HS-5 (cell line): ENCODE measurements at places on chromosomes 11 and 22.
A peak's percentile ranks its signal among the peaks of the same experiment; 100 is the strongest.

- no peak for DNase-seq
These were observed 10.4 kb downstream of the MUC6 start for GRCh38 chr11:1026163-1026450.

DNA sequence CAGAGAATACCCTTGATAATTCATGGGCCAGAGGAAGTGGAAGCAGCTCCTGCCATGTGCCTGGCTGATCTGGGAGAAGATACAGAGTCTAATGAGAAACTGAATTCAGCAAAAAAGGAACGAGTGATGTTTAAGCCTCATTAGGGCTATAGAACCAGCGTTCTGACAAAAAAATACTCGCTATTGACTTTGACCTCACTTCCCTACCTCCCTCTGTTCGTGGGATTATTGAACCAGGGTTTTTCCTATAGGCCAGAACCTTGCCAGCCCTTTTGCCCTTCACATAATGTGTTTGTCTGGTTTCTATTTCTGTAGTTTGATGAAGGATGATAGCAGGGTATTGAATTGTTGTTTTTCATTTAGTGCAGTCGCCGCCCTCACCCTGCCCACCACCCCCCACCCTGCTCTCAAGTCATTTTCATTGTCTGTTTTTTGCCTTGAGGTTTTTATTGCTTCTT, 7.6 kb upstream of the RBFOX2 start:
- no peak for DNase-seq

- no peak for DNase-seq
These were observed 81.0 kb upstream of the SCUBE2 start for GRCh38 chr11:9172389-9172788.

DNA sequence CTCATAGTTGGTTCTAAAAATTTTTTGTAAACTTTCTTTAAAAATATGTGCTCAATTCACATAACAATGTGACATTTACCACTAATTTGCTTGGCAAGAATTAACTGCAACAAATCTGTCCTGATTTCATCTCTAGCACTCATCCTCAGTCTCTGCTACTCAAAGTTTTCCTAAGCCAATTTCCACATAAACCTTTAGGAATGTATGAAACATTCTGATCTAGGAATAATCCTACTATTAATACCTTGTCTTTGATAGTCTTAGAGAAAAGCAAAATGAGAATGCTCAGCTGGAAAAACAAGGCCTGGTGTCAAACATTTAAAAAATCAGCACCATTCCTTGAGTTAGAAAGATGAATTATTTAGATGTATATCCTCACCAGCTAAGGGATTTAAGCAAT, 114.3 kb downstream of the CD44 start:
- DNase-seq = no peak

DNA sequence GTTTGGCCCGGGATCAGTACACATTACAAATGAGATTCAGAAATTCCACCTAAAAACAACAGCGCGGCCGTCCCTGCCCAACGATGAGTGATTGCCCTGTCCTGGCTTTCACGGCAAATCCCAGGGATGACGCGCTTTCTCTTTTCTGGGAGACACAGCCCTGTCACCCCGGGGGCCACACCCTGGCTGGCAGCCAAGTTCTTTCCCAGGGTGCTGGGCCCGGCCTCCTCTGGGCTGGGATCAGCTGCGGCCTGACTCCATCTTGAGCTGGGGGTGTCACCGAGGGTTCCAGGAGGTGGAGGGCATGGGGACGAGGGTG, 82.7 kb downstream of the FBLN1 start:
- DNase-seq = no peak

DNA sequence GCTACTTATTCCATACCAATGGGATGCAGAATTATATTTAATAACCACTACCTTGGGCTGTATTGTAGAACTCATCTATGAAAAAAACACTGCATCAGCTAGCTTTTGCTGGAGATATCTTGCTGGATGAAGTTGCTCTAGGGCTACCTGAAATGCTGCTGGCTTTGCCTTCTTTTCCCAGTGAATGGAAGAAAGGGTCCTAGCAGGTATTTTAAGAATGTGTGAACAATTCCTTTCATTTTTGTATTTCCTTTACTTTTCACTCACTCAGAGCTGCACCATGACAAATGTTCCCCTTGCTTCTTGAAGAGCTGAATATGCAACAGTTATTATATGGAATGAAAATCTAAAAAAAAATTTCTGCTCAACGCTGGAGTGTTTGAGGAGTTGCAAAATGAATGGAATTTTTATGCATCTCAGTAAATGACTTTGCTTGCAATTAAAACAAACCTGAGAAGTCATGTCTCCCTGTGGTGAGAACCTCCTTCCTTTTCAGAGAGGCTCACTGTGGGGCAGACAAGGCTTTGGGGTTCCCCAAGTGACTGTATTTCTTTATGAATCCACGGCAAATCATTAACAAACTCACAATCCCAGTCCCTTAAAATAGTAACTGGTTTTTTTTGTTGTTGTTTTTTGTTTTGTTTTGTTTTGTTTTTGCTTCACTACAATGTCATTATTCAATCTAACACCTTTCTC, 566.8 kb upstream of the KIRREL3 start:
- no peak for DNase-seq

DNA sequence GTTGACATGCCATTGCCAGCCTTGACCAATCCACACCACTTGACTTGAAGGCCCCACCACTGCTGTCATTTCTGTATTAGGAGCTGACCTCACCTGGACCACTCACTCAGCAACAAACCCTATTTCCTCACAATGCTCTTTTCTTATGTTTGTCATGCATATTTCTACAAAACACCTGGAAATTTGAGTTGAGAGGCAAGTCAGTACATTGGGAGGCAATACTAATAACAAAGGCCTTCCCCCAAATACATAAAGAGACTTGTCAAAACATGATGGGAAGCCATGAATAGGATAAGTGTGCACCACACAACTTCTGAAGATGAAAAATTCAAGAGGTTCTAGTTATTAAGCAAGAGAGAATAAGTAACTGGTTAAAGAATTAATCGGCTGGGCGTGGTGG, 77.9 kb upstream of the POU2AF2 start:
- DNase-seq = no peak

GRCh38 chr11:78783301-78783700, 208.6 kb upstream of the NARS2 start:
- DNase-seq = no peak

GRCh38 chr22:41332217-41332939, 31.1 kb downstream of the ZC3H7B start:
- no peak for DNase-seq

DNA sequence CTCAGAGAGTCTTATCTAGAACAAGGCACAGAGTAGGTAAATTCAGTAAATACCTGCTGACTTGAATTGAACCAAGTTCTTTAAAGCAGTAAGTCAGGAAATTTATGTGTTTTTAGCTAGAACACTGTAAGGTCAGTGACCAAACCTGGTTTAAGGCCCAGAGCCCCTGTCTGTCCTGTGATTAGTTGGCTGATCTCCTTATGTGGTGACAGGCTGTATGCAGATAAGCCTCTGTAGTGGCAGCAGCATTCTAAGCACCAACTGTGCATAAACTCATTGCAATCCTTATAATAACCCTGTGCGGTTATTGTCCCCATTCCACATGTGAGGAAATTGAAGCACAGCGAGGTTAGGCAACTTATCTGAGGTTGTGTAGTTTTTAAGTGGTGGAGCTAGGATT, 40.5 kb downstream of the FBXO7 start:
- DNase-seq = no peak

GRCh38 chr11:134666273-134667174, 254.5 kb upstream of the B3GAT1 start:
- no peak for DNase-seq

DNA sequence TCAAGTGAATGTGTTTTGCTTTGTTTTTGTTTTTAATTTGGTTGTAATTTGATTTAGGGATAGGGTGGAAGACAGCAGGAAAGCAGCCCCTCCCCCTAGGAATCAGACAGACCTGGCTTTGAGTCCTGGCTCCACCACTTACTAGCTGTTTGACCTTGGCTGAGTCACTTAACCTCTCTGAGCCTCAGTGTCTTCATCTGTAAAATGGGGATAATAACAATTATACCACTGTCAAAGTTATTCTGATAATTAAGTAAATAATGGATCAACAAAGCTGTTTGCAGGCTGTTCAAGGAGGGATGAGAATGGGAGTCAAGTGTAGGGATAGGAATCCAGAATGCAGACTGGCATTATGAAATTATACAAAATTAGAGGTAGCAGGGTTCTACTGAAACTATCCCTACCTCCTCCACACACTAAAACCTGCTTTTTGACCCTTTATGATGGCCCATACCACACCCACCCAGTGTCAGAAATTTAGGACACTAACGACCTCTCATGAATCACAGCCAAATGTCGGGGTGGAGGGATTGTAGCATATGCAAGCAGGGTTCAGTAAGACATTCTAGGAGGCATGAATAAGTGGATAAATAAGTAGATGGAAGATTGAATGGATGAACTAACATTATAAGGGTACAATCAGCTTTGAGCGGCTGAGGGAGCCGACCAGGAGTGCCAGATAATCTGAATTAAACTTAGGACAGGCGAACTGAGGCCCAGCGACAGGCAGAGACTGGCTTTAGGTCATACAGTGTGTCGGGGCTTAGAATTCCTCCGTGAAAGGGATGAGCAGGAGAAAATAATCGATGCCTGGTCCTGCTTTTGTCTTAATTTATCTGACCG, 974 bp downstream of the ANAPC15 start:
- DNase-seq = no peak

- no peak for DNase-seq
These were observed 89.7 kb upstream of the MTMR2 start for GRCh38 chr11:96013461-96014213.

GRCh38 chr22:35376728-35377472, 4.0 kb upstream of the HMOX1 start:
- peak; percentile 95 for DNase-seq

DNA sequence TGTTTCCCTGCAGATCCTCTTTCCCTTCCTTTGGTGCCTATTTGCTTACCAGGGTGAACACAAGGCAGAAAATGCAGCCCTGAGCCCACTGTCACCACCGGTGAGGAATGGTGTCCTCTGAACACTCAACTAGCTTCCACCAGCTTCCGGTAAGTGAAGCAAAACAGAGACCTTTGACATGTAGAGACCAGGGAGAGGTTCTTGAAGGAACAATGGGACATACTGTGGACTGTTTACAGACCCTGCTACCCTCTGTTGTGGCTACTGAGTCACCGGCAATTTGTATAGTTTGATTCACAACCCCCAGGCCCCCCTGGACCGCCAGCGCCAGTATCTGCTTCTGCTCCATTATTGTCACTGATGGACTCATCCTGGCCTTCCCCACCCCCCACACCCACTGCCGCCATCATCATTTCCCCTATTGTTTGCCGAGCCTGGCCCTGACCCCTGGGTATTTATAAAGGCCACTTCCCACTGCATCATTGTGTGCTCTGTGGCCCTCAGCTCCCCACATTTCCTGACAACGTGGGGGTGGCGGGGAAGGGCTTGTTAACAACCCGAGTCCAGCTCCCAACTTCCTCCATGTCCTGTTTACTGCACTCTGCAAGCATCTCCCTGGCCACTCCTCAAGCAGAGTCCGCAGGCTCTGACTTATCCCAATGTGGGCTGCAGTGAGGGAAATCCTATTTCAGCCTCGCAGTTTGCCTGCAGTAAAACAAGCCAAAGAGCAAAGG, 252.9 kb downstream of the ETS1 start:
- no peak for DNase-seq

- DNase-seq = no peak
These were observed 217.8 kb downstream of the KIRREL3 start for GRCh38 chr11:126782810-126783209.
